ENCODE measurements at places on chromosomes 1 and 21. TPM values are rescaled to one million over a fixed set of nuclear protein-coding genes. Genes with fewer than 3 reads are reported as not detected.

Gene TDRD5
- total RNA-seq = 0.09 TPM

Gene PPM1J
- total RNA-seq = 1.4 TPM

Gene CD84
- not detected for total RNA-seq

Gene HLX
- 5.5 TPM for total RNA-seq

Gene LIN28A
- 0.03 TPM for total RNA-seq

Gene GPR137B
- total RNA-seq = 19.9 TPM

Gene RNF187
- 55.9 TPM for total RNA-seq

Gene XCL1
- total RNA-seq = not detected

Gene LENEP
- not detected for total RNA-seq

Gene NBPF4
- 0.23 TPM for total RNA-seq

Gene C1orf56
- total RNA-seq = 4.7 TPM

Gene LAMC1
- total RNA-seq = 110 TPM

Gene RPE65
- total RNA-seq = not detected

Gene CELSR2
- total RNA-seq = 4.6 TPM

Gene TRIM67
- total RNA-seq = 0.10 TPM

Gene UAP1
- 31.1 TPM for total RNA-seq

Gene OR2T2
- not detected for total RNA-seq

Gene IGSF3
- 24.1 TPM for total RNA-seq

Gene PTPN7
- not detected for total RNA-seq

Gene AIRE
- total RNA-seq = not detected

Gene GJA5
- not detected for total RNA-seq

Gene ERG
- total RNA-seq = not detected

Gene RUSC1
- 57.5 TPM for total RNA-seq

Gene UTS2
- total RNA-seq = not detected

Gene COL18A1
- 123 TPM for total RNA-seq

Gene WLS
- total RNA-seq = 17.7 TPM

Gene GPBP1L1
- 32.5 TPM for total RNA-seq

Gene OXCT2
- 0.60 TPM for total RNA-seq

Gene COL6A2
- total RNA-seq = 17.7 TPM

Gene OLIG2
- not detected for total RNA-seq

Gene TAS1R1
- not detected for total RNA-seq

Gene HMGN2
- 333 TPM for total RNA-seq

Gene KRTAP10-5
- total RNA-seq = not detected

Gene FNBP1L
- total RNA-seq = 20.5 TPM

Gene GJA8
- total RNA-seq = not detected

Gene LCE2C
- not detected for total RNA-seq

Gene PLEKHG5
- total RNA-seq = 2.1 TPM

Gene KLF17
- total RNA-seq = 0.33 TPM

Gene LEPR
- total RNA-seq = 2.5 TPM

Gene CDC7
- total RNA-seq = 6.3 TPM

Gene PROK1
- not detected for total RNA-seq

Gene KPRP
- not detected for total RNA-seq

Gene CFAP74
- not detected for total RNA-seq

Gene FTCD
- total RNA-seq = not detected

Gene PEX14
- 16.1 TPM for total RNA-seq

Gene FAM110D
- not detected for total RNA-seq

Gene FMN2
- 2.8 TPM for total RNA-seq

Gene UBE2U
- total RNA-seq = not detected

Gene SYNC
- 8.7 TPM for total RNA-seq

Gene RGS13
- not detected for total RNA-seq

Gene TFF2
- 0.47 TPM for total RNA-seq

Gene PDE9A
- 1.1 TPM for total RNA-seq

Gene VSIG8
- 0.07 TPM for total RNA-seq

Gene C4BPB
- total RNA-seq = 2.0 TPM

Gene CRP
- not detected for total RNA-seq

Gene ADPRS
- 21.0 TPM for total RNA-seq
